ENCODE measurements at places on chromosomes 2 and 18.

- no peak for DNase-seq
Measured at GRCh38 chr2:201937343-201937742, 96.3 kb upstream of the FZD7 start.

DNA sequence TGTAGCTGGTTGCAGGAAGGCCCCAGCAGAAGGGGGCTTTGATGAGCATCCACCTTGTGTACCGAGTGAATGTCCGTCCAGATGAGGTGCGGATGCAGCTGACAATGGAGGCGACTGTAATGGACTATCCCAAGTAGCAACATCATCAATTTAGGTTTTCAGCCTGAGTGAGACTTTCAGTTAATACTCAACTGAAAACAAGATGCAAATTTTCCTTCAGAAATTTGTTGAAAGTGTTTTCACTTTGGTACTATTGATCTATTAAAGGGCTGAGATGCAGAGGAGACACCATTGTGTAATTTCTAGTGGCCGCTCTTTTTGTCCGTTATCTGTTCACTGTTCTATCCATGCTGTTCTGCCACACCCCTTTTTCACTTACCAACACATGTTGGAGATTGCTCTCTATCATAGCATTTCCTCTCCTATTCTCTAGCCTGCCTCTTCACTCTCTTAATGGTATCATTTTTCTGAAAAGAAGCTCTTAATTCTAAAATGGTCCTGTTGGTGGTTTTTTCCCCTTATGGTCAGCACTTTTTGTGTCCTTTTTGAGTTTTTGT lies 12.0 kb upstream of the CASP8 start:
- no peak for DNase-seq

- DNase-seq: no peak
Measured at GRCh38 chr2:6872394-6872793, 5.2 kb upstream of the RSAD2 start.

GRCh38 chr18:463827-464541 lies 36.5 kb downstream of the COLEC12 start:
- DNase-seq: no peak

DNA sequence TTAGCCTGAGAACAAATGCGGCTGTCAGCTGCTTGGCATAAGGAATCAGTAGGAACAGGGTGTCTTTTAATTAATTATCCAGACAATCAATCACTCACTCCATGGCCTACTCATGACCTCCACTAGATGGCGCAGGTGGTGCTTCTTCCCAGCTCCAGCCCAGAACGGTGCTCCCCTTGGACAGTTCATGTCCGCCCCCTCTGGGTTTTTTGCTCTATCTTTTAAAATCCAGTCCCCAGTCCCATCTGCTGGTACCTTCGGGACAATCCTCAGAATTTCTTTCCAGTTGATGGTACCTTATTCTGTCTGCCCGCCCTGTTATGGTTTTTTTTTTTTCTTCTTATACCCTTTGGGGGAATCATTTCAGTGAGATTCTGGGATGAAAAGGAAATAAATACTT lies 99.8 kb downstream of the CACNB4 start:
- DNase-seq: peak; percentile 23

DNA sequence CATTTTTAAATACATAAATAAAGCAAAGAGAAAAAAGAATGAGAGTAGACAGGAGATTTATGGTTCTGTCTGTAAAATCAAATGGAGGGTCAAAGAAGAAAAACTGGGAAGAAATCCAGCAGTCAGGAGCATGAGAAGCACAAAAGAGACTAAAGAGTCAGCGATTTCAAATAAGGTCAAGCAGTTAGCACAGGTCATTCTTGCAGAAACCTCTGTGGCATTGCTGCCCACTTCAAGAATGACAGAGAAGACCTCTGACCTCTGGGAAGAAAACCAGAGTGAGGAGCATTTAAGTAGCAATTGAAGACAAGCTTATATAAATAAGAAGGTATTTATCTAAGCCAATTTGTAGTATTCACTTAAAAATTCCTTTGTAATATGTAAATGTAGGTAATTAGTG lies 172.0 kb upstream of the SPOPL start:
- DNase-seq: no peak

DNA sequence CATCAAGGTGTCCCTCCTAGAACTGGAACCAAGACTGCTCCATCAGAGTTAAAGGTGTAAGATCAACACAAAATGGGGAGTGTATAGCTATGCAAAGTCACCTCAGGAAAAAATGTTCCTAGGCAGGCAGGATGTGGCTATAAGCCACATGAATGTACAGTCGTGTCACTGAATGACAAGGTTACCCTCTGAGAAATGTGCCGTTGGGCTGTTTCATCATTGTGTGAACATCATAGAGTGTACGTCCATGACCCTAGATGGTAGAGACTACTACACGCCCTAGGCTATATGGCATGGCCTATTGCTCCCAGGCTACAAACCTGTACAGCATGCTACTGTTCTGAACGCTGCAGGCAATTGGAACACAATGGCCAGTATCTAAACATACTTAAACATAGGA lies 24.5 kb downstream of the TYMS start:
- no peak for DNase-seq

GRCh38 chr18:79684283-79684631 lies 4.7 kb downstream of the CTDP1 start:
- no peak for DNase-seq

DNA sequence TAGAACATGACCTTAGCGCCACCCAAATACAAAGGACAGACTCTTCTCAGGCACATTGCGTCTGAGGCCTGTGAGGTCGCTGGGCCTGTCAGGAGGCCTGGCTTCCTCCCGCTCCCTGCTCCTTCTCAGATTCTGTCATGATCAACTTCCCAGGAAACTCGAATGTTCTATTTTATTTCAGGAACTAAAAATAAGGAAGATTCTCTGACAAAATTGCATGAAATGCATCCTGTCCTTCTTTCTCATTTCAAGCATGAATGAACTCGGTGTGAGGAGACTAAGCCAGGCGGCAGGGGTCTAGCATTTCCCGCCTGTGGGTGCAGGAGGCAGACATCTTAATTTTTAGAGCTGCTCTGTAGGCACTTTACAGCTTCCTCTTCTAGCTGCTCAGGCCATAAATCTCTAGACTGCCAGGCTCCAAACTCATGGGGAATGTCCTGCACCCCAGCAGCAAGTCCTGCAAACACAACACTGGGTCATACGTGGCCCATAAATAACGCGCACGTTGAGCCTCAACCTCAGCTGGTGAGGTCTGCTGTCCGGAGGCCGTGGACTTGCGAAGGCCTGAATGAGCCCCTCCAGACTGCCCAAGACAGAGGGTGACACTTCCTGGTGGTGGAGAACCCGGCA lies 109.7 kb upstream of the ZNF236 start:
- DNase-seq: no peak

- DNase-seq: peak; percentile 8
Measured at GRCh38 chr2:109448946-109449788, 164.6 kb downstream of the SEPTIN10 start.

DNA sequence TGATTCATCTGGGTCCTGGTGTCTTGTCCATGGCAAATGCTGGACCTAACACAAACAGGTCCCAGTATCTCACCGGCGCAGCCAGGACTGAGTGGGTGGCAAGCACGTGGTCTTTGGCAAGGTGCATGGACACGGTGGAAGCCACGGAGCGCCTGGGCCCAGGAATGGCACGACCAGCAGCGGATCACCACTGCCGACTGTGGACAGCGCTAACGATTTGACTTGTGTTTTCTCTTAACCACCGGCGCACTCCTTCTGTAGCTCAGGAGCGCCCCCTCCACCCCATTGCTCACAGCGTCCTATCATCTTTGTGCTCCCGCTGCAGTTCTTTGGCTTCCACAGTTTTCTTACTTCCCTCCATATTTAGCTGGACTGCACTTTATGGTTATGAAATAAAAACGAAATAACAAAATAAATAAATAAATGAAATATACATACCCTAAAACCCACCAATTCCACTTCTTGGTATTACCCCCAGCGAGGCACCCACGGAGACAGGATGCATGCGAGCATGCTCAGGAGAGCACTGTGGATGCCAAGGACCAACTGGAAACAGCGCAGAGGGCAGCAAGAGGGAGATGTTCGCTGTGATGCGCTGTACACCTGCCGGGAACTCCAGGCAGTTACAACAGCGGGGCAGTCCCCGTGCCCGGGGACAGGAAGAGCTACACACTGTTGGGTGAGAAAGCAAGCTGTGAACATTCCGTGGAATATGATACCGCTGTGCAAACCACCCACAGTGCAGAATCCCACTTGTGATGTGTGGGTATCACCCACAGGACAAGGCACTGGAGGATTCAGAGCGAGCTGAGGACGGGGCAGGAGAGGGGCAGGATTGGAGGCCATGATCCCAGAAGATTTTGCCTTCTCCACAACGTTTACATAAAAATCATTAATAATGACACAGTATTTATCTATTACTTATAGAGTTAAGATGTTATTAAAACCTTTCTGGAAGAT lies 7.0 kb upstream of the CIDEA start:
- no peak for DNase-seq

- no peak for DNase-seq
Measured at GRCh38 chr2:225532096-225532495, 132.6 kb downstream of the NYAP2 start.

GRCh38 chr2:30230497-30231211 lies 680 bp upstream of the LBH start:
- DNase-seq: peak; percentile 31

GRCh38 chr18:39241534-39241933 lies 1675.9 kb upstream of the CELF4 start:
- DNase-seq: no peak

- DNase-seq: no peak
Measured at GRCh38 chr2:74089816-74090745, 57.6 kb downstream of the BOLA3 start.

DNA sequence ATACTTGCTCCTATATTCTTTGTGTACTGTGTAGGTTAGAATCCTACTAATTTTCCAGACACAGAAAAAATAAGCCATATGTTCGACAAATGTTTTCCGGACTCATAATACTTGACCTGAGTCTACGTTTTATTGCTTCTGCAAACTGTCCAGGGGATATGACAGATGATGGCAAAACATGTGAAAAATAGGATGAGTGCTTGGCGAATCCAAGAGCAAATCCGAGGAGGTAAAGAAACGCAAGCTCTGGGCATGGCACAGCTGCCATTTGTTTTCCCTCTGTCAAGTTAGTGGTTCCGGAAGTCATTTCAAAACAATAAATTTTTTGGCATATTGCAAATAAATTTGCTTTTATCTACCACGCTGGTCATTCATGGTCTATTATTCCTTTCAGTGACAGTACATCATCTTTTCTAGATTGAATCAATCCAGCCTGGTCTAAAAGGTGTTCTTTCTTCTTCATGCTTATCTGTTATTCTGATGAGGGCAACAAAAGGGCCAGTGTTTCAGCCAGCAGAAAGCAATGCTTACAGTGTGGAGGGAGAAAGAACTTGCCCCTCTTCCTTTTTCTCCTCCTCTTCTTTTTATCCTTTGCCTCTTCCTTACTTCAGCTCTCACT lies 476.1 kb upstream of the SOX11 start:
- no peak for DNase-seq

DNA sequence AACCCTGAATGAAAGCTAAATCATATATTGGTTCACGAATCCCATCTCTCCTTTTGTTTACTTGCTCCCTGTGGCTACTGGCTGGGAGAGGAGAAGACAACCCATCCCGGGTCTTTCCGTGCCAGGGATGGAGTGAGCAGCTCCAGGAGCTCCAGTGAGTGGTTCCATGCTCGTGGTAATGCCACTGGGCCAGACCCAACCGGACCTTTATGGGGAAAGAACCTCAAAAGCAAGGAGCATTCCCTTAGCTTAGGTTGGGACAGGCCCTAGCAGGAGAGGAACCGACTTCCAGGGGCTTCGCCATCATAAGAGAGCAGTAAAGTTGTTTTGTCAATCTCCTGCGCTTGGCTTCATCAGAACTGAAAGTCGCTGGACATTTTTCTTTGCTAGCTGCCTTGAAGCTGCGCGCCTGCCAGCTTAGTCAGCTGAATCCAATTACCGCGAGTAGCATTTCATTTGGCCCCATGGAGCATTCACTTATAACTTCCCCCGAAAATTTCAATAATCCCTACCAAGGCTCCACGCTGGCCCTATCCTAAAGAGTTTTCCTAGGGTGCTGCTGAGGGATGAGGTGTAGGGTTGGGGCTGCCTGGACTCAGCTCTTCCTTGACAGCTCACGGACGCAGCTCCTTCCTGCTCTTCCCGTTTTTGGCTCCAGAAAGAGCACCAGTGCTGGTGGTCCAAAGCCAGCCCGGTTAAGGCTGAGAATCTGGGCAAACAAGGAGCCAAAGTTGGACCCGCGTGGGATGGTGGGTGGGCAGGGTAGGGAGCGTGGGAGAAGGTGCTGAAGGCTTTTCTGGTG lies 4.9 kb downstream of the HOXD3 start:
- DNase-seq: no peak

DNA sequence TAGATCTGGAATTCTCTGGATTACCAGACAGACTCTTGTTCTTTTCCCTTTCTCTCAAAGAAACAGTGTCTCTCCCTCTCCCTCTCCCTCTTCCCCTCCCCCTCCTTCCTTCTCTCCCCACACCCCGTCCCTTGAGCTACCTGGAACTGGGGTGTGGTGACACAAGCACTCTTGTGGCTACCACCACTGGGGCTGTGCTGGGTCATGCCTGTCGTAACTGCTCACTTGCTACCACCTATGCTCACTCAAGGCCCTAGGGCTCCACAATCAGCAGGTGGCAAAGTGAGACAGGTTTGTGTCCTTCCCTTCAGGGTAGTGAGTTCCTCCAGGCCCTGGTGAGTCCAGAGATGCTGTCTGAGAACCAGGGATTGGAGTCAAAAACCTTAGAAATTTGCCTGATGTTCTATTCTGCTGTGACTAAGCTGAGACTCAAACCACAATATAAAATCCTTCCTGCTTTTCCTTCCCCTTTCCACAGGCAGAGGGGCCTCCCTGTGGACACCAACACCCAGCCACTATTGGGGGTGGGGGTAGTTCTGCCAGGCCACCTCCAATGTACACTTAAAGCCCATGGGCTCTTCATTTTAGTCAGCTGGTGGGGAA lies 70.8 kb downstream of the OXER1 start:
- no peak for DNase-seq

- no peak for DNase-seq
Measured at GRCh38 chr2:96839293-96839874, 4.4 kb downstream of the ANKRD23 start.

DNA sequence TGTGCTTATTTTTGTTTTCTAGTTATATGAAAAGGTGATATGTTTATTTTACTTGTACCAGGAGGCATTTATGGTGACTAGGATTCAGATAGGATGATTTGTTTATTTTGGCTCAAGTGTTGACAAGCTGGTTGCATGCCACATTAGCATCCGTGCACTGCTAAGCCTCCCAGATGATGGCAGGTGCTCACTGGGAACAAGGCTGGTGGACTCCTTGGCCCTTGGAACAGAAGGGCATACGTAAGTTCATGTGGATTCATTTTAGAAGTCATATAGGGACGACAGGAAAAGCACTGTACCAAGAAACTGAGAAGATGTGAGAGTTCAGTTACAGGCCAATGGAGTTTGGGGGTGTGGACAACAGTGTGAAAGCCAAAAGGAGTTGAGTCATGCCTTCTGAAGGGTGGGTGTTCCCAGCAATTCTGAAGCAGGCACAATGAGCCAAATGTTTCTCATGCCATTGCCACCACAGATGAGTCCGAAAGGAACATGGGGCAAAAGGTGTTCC lies 166.2 kb downstream of the PHLPP1 start:
- DNase-seq: peak; percentile 89

Data from NCI-H1092 treated with DMSO at 0.1 percent for 48 hours (cell line).